ENCODE measurements at places on chromosomes 1 and 21. TPM values are rescaled to one million over a fixed set of nuclear protein-coding genes. Genes with fewer than 3 reads are reported as not detected.

The CATSPERE gene
- total RNA-seq = 0.36 TPM

The PTAFR gene
- not detected for total RNA-seq

The CCDC185 gene
- not detected for total RNA-seq

The KCNJ6 gene
- 0.65 TPM for total RNA-seq

The OR6K3 gene
- not detected for total RNA-seq

The MR1 gene
- total RNA-seq = 11.0 TPM

Data from cardiac atrium fibroblast (primary cell).